Mucosa of descending colon (tissue), 3 donors: ENCODE measurements at places on chromosomes 4 and X. TPM values are rescaled to one million over a fixed set of nuclear protein-coding genes. Genes with fewer than 3 reads are reported as not detected.
A peak's percentile ranks its signal among the peaks of the same experiment; 100 is the strongest.

Gene PDE6B
- total RNA-seq: 2.9 TPM

Gene FABP2
- 12.1 TPM for total RNA-seq

Gene ANOS1
- total RNA-seq: 0.41 TPM

Gene UGT2B15
- 61.8 TPM for total RNA-seq

Gene BMP3
- 39.6 TPM for total RNA-seq

Gene DRD5
- total RNA-seq: 0.13 TPM

Gene SHOX
- total RNA-seq: not detected

- peak; percentile 10 for DNase-seq
These were observed at the start of gene EPHA5 for GRCh38 chr4:65670331-65671031. EPHA5 (minus strand) TSS chr4:65670489; CDS start chr4:65669742, 747 bp downstream.

DNA sequence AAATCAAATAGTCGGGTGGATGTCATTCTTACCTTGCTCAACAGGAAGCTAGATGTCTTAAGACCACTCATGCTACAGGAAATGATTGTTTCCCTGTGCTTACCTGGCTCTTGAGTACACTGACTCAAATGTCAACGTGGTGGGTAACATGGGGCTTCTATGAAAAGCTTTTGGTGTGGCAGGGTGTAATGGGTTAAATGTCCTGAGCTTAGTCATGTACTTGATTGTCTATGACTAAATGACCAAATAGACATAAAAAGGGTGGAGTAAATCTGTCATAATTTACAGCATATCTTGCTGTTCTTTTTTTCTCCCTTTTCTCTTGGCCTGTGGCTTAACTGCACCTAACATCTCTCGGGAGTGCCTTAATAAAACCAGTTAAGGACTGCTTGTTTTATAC, 44.9 kb downstream of the CCNG2 start:
- no peak for DNase-seq

DNA sequence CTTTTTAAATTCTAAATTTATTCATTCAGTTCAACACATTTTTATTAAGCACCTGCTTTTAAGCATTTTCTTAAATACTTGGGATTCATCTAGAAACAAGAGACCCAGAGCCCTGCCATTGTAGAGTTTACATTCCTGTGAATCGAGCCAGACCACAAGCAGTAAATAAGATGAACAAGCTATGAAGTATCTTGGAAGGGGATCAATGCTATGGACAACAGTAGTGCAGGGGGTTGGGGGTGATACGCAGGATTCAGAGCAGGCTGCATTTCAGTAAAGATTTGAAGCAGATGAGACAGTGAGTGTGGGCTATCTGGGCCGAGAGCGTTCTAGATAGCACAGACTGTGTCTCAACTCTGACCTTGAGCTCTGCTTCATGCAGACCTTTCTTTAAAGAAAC, 35.1 kb downstream of the CLDN22 start:
- DNase-seq: no peak

- DNase-seq: no peak
These were observed 6.7 kb downstream of the SULT1B1 start for GRCh38 chr4:69753686-69754085.

- no peak for DNase-seq
These were observed 57.5 kb downstream of the TEC start for GRCh38 chr4:48212165-48212564.

DNA sequence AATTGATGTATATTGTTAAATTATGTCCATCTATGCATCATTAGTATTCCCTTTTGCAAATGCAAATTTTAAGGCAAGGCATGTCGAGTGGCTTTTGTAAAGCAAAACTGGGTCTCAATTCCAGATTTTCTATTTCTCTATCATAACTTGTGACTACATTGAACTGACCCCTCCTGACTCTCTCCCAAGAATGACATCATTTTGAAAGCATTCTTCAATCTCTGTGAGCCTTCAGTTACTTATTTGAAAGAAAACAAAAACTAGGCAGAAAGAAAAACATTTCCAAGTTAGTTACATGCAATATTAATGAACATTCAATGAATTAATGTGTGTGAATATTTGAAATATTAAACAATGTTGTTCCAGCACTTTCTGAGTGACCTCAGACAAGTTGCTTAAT, 314.3 kb upstream of the CLNK start:
- no peak for DNase-seq

DNA sequence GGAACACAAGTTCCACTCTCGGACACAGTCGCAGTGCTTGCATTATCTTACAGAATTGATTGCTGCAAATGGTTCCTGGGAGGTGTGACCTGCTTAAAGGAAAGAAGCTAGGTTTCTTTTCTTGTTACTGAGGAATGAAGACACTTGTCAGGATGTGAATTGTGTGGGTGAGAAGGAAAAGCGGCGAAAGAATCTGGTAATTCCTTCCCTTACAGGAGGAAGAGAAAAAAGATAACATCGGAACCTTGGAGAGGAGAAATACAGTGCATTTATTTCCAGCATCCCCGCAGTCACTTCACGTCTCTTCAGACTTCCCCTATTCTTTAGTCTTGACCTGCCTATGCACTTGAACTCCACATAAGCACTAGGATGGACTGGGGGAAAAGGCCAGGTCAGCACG, 389 bp upstream of the CCSER1 start:
- DNase-seq: no peak

DNA sequence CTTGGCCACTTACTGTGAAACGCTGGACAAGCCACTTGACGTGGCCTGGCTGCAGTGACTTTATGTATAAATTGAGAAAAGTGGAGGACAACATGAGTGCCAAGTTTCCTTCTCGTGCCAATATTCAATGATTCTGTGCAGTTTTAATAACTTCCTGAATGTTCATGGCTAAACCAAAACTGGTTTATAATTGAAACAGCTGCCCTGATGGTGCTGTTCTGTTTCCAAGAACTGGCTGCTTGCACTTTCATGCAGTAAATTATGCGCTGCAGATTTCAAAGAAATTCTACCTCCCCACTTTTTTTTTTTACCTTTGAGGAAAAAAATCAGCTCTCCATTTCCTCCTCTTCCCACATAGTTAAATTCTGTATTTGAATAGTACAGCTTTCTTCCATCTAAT, 205.2 kb upstream of the CASK start:
- no peak for DNase-seq
